Skeletal muscle cell (primary cell): ENCODE measurements at places on chromosomes 11 and 22.

DNA sequence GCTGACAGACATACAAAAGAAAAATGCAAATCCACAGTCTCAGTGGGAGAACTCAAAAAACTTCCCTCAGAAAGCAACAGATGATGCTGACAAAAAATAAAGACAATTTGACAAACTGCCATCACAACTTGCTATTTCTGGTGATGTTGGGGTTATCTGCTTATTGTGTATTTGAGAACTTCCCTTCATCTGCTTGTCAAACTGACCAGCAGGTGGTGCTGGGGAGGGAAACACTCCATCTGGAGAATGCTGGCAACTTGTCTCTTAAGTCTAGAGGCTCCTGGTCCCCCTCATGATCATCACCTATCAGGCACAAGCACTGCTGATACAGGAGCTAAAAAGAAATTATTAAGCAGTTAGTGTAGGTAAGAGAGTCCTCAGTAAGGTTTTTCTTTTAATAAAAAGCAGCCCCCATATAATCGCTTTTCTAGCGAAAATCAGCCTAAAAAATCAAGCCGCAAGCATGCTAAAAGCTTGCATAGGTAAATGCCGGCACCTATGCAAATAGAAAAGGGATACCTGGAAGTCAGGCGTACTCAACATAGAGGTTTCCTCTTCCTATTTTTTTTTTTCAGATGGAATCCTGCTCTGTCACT, 9.8 kb upstream of the FAM111B start:
- DNase-seq = peak; percentile 16

DNA sequence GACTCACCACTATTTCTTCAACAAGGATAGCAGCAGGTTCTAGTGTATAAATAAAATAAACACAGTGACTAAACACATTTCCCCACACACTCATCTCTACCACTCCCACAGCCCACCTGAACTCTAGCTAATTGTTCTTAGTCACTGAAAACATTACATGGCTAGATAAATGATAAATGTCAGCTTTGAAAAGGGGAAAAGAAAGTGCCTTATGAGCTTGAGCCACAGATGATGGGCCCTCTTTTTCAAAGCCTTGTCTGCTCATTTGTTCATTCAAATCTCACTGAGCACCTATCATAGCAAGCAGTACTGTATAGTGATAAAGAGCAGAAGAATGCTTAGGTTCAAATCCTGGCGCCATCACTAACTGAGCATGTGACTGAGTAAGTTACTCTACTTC, 58.3 kb downstream of the SIK3 start:
- DNase-seq = no peak

- no peak for DNase-seq
Measured at GRCh38 chr11:17906436-17906835, 106.4 kb downstream of the SERGEF start.

DNA sequence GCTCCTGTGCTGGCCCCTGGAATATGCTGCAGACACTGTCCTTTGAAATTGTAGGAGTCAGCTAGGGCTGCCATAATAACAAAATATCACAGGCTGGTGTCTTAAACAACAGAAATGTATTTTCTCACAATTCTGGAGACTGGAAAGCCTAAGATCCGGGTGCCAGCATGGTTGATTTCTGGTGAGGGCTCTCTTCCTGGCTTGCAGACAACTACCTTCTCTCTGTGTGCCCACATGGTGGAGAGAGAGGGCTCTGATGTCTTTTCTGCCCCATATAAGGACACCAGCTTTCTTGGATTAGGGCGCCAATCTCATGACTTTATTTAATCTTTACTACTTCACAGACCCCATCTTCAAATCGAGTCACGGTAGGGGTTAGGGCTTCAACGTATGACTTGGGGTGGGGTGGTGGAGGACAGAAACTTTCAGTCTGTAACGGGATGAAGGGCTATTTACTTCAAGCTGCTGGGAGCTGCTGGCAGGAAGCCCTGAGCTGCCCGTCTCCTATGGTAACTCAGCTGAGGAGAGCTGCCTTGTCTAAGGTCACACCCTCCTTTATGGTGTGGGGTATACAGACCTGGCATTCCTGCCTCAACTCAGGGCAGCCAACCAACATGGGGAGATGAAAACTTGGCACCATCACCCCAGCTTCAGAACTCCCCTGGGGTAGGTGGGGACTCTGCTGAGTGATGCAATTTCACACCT, 142.9 kb upstream of the ZBED5 start:
- no peak for DNase-seq

DNA sequence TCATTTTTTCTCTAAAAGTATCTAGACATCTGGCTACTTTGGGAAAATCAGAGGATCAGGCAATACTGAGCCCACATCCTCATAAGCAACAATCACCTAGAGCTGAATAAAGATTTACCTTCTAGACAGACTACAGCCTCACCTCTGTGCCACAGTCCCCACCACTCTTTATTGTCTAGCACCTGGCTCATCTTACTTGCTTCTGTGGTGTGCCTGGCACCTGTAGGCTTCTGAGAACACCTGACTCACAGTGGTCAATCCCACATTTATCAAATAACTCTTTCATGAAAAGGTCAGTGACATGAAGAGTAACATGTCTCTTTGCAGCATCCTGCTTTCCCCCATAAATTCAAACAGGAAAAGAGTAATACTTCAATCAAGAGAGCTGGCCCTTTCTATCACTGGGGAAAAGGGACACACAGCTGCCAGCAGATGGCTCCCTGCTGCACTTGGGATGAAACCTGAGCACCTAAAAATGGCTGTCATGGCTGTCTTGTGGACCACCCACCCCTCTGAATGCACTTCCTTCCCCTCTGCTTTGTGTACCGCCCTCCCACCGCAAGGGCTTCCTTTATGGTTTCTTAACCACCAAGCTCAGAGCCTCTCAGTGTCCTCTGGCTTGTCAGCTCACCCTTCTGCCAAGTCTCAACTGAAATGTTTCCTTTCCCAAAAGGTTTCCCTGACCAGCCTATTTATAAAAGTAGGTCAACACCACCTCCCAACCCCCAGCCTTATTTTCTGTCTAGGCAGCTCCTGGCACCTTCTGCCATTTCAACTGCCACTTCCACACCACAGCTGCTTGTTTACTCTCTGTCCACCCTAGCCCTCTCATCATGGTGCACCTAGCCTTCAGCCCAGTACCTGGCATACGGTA, 9.3 kb downstream of the TFIP11 start:
- DNase-seq = no peak

DNA sequence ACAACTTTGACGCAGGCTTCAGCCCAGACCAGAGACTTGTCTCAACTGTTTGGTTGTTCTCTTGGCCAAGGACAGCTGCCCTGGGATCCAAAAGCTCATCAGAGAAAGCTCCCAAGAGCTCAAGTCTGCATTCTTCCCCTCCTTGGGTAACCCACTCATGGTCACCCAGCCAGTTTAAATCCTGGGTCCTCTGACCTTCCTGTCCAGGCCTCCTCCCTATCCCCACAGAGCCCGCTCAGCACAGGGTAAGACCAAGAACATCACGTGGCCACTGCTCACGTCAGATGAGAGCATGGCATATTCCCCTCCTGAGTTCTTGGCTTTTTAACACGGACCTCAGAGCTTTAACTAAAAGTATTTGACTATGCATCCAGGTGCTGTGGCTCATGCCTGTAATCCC, 25.8 kb downstream of the TSKU start:
- DNase-seq = no peak
